Gastroesophageal sphincter (tissue), 4 donors: ENCODE measurements at places on chromosomes 1 and 21. TPM values are rescaled to one million over a fixed set of nuclear protein-coding genes. Genes with fewer than 3 reads are reported as not detected.

Gene MARK1
- 32.9 TPM for total RNA-seq

Gene GIPC2
- total RNA-seq = 3.3 TPM

- ATAC-seq = no peak
Observed at GRCh38 chr1:151828921-151829320, 2.7 kb downstream of the RORC start.

- no peak for ATAC-seq
Observed at GRCh38 chr1:59079434-59080140, 217.3 kb upstream of the FGGY start.

GRCh38 chr1:204286315-204286714 is 72.5 kb upstream of the GOLT1A start:
- ATAC-seq = no peak

DNA sequence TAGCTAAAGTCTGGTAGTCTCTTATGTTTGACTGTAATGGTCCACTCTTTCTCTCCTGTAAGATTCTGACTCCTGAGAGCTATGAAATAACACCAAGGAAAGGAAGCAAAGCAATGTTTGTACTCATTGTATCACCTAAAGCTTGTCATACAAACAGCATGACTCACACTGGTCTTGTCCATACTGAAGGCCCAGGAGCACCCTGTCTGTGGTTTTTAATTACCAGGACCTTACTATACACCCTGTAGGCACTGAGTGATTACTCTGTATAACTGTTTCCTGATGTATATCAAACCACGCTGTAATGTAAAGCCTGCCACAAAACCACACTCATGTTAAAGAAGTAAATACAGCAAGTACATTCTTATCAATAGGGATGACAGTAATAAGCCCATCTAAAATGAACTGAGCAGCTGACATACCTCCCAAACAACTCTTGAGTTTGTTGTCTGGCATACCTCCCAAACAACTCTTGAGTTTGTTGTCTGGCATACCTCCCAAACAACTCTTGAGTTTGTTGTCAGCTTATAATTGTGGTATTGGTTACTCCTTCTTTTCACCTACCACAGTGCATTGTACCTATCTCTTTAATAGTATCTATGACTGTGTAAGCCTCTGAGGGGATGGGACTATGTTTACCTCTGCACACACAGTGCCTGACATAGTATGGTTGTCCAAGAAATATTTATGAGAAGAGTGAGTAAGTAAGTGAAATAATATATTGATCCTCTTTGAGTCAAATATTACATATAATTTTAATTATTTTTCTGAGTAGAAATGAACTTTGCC is 11.6 kb upstream of the TNFSF18 start:
- no peak for ATAC-seq

- peak; percentile 87 for ATAC-seq
Observed at GRCh38 chr1:21261551-21262292, 28.5 kb downstream of the ECE1 start.

DNA sequence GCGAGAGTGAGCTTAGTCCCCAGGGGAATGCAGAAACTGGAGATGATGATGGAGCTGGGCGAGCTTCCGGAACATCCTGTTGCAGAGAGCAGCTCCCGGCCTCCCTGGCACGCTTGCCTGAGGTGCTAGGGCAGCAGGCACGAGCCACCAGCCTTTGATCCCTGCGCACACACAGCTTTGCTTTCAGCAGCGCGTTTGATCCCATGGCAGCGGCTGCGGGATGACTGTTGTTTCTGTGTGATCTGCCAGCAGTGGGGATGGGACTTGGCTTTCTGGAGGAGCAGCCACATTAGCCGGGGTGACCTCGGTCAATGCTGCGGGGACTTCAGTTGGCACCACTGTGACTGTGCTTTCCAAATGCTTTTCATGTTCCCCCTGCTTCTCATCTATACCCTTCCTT is 193.2 kb downstream of the KAZN start:
- ATAC-seq = no peak
